Dermis blood vessel endothelial cell (primary cell): ENCODE measurements at places on chromosomes 1 and 21. TPM values are rescaled to one million over a fixed set of nuclear protein-coding genes. Genes with fewer than 3 reads are reported as not detected.

The C1orf105 gene
- not detected in 2 replicates for total RNA-seq

- DNase-seq, result no peak
Measured at GRCh38 chr1:206025283-206025820, 1.7 kb upstream of the CTSE start.

DNA sequence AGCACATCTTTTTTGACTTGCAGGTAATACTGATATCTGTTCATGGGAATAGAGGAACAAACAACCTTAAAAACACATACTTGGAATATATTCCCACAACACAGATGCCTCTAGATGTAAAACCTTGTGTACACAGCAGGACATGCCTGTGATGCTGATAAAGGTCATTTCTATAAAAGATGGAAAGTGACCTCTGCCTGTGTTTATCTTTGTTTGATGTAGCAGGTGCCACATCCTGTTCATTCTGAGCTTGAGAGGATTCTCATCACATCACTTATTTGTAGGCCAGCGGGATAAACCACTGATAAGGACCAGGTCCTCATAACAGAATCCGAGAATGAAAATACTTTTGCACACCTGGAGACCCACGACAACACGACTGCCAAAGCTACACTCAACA, 133.7 kb downstream of the SMYD2 start:
- DNase-seq, result peak; percentile 58

DNA sequence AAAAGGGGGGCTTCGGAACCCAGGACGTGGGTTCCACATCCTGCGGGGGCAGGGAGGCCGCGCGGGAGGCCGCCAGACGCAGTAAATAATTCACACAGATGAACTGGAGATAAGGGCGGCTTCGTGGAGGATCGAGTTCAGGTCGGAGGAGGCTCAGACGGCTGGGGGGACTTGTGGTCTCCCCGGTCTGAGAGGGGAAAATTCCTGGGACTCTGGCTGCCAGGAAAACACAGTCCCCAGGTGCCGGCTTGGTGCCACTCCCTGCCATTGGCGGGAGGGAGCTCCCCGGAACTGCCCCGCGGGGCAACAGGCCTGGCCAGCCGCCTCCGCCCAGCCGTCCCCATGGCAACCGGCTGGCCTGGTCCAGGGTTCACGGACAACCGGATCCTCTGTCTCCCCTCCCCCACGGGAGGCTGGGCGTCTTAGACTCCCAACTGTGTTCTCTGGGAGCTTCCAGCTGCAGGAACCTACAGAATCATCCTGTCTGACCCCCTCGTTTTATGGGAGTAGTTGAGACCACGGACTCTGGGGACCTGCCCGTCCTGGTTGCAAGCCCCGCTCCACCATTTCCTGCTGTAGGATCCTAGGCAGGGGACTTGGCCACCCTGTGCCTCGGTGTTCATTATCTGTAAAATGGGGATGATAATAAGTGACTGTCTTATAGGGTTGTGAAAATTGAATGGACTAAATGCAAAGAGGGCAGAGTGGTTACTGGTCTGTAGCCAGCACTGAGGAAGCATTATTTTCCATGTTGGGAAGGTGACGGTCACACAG, 9.6 kb downstream of the CAMK2N1 start:
- DNase-seq, result no peak

The NT5C1A gene
- total RNA-seq, result not detected in 2 replicates

DNA sequence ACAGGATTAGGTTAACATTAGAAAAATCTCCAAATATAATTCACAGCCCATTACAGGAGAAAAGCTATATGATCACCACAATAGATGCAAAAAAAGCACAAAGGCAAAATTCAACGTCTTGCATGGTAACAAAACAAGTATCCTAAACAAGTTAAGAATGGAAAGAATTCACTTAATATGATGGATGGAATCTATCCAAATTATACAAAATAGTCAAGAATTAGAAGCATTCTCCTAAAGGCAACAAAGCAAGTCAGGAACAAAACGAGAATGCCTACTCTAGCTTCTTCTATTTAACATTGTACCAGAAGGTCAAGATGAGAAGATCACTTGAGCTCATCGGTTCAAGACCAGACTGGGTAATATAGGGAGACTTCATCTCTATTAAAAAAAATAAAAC, 442.8 kb downstream of the SETD4 start:
- DNase-seq, result no peak

The TTC34 gene
- under 0.01 and 0.05 TPM in 2 replicates for total RNA-seq

The KCNE2 gene
- not detected in 2 replicates for total RNA-seq

The PTTG1IP gene
- 505 and 528 TPM in 2 replicates for total RNA-seq

The HAPLN2 gene
- total RNA-seq, result not detected in 2 replicates

The ZNF593OS gene
- not detected in 2 replicates for total RNA-seq

The NTNG1 gene
- under 0.01 and 0.05 TPM in 2 replicates for total RNA-seq

DNA sequence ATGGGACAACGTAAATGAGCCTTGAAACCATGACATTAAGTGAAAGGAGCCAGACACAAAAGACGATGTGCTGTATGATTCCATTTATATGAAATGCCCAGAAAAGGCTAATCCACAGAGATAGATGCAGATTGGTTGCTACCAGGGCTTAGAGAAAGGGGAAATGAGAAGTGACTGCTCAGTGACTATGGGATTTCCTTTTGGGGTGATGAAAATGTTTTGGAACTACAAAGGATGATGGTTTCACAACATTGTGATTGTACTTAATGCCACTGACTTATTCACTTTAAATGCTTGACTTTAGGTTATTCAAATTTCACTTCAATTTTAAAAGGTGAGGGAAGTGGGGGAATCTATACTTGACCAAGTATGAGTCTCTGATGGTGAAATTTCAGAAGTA, 414.3 kb downstream of the SETD4 start:
- DNase-seq, result no peak

The KRTAP20-2 gene
- total RNA-seq, result not detected in 2 replicates
